ENCODE measurements at places on chromosomes 16 and 17.

- DNase-seq: no peak
Observed at GRCh38 chr17:35536664-35537171, 760 bp downstream of the SLFN12L start.

- no peak for DNase-seq
Observed at GRCh38 chr16:82361885-82362284, 191.9 kb upstream of the MPHOSPH6 start.

DNA sequence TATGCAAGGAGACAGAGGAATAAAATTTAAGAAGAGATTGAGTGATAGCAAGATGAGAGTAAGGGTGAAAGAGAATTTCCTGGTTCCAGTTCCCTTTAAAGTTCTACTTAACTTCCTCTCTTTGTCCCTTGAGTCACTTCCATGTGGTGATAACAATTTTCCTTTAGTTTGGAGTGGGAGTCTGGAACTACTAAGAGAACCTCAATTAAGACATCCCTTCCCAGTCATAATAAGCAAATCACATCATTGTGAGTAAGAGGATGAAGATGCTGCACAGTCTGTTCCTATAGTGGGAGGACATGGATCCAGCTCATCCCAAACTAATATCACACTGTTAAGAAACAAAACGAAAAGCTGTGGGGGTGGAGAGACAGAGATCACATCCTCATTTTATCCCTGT lies 24.4 kb downstream of the TBX21 start:
- DNase-seq: no peak

- no peak for DNase-seq
Observed at GRCh38 chr17:61496174-61496956, 44.1 kb downstream of the TBX4 start.

GRCh38 chr17:30347488-30347887 lies 13.6 kb upstream of the TMIGD1 start:
- DNase-seq: no peak

DNA sequence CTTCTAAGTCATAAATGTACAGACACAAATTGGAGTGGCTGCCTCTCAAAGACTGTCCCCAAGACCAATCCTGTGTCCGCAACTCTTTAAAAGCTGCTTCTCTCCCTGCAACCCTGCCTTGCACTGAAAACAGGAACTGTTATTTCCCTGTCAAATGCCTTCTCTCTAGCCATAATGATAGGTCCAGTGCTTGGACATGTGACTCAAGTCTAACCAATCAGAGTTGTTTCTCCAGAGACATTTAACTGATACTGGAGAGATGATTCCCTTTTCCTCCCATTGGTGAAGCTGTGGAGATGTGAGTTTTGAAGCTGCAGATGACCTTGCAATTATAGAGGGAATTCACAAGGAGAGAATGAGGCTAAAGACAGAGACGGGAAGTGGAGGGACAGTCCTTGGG lies 253.3 kb upstream of the CDH5 start:
- no peak for DNase-seq

GRCh38 chr17:63275318-63275970 lies 170.7 kb downstream of the CYB561 start:
- DNase-seq: no peak

GRCh38 chr16:24526701-24527495 lies 12.5 kb upstream of the RBBP6 start:
- DNase-seq: no peak

GRCh38 chr16:77679901-77680300 lies 42.4 kb upstream of the NUDT7 start:
- DNase-seq: no peak

GRCh38 chr16:12152740-12153139 lies 176.2 kb downstream of the SNX29 start:
- no peak for DNase-seq

- DNase-seq: no peak
Observed at GRCh38 chr16:84459533-84459894, 44.9 kb downstream of the MEAK7 start.

GRCh38 chr16:47043970-47044684 lies 70.7 kb upstream of the DNAJA2 start:
- DNase-seq: no peak

DNA sequence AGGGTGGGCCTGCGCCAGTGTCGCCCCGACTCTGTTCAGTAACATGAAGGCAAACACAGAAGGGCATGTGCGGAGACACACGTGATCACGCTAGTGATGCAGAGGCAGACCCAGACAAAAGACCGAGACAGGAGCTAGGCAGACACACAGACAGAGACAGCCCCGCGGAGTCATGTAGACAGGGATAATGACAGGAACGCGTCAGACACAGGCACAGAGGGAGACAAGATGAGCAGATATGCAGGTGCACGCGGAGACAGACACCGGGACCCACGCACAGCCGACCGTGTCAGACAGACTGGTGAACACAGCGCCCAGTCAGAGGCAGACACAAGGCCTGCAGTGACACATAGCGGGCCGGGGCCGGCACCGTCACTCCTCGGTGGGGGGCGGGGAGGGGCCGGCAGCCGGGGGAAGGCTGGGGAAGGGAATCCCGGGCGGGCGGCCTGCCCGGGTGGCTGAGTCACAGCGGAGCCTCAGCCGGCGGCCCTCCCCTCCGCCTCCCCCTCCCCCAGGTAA lies 7.4 kb downstream of the KDM6B start:
- no peak for DNase-seq

- DNase-seq: no peak
Observed at GRCh38 chr17:64707050-64707591, 45.0 kb upstream of the SMURF2 start.

DNA sequence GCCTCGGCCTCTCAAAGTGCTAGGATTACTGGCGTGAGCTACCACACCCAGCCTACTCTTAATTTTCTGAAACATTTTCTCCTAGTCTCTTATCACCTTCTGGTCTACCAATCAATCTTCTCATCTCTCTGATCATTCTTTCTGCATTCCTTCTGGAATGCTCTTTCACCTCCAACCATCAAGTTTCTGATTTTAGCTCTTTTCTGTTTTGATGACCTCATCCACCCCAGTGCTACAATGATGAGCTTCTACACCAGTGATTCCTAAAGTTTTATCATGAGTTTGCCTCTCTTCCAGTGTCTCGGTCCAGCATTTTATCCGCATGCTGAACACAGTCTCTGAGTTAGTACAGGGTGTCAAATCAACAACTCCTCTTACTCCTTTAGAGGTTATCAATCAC lies 31.5 kb downstream of the NME2 start:
- no peak for DNase-seq

DNA sequence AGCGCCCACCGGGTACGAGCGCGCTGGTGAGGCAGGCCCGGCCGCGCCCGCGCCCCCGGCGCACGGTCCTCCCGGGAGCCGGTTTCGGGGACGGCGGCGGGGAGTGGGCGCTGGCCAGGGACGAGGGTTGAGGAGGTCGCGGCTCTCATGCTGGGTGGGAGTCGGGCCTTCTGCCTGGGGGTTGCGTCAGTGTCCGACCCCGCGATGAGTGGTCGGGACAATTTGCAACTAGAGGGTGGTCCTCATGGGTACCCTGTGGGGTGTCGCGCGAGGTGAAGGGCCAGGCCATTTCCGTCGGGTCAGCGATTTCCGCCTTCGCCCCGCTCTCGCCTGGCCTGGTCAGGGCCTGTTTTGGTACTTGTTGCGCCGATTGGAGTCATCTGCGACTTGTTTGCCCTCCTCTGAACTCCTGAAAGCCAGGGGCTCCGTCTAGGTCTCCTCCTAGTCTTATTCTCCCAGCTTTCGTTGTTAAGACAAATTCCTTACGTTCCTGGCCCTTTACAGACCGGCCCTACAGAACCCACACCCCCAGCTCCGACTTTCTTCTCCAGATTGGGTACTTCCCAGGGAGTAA lies 14.9 kb downstream of the NAA60 start:
- DNase-seq: no peak

DNA sequence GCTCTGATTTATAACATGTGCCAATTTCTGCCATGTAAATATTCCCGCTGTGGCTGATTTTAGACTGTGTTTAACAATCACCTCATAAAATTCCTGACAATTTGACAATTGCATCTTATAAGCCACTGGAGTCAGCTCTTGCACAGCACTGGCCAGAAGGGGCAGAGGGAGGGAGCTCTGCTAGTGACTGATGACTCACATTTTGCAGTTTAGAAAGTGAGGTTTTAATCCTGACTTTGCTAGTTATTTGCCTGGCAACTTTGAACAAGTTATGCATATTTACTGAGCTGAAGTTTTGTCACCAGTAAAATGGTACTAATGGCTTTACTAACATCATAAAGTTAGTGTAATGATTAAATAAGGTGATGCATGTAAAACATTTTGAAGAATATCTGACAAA lies 452.3 kb downstream of the CNTNAP4 start:
- no peak for DNase-seq

DNA sequence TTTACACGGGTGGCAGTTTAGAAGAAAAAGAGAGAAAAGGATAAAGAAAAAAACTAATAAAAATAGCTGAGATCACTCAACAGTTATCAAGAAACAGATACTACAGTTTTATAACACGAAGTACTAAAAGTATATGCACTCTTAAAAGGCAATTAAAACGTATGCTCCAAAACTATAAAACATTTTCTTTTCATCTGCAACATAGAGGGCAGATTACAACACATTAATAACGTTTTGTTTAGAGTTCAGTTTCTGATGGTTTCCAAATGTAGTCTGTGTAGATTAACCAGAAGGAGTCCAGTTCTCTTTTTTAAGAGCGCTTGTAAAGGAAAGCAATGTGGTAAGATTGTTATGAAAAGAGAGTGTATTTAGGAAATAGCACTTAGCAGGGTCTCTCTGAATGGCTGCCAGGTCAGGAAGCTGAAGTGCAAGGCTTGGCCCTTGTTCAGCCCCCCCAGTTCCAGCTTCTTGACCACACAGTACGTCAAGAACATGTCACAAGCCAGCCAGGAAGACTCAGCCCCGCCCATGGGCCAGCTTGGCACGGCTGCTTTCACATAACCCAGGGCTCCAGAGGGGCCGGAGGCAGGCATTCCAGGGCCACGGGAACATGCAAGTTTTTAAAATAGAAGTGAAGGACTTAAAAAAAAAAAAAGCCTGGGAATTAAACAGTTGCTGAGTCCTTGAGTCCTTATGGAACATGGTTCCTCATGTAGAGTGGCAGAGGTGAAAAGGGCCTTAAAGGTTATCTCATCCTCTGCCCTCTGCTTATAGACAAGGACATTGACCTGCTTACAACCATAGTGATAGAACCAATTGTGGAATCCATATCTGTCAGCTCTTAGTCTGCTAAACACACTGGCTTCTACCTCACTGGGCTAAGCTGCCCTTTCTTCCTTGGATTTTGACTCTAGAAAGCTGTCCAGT lies 147.4 kb upstream of the TBX2 start:
- no peak for DNase-seq

- DNase-seq: no peak
Observed at GRCh38 chr16:23196539-23196938, 14.0 kb downstream of the SCNN1G start.

- no peak for DNase-seq
Observed at GRCh38 chr17:81186203-81186602, 20.2 kb upstream of the AATK start.

DNA sequence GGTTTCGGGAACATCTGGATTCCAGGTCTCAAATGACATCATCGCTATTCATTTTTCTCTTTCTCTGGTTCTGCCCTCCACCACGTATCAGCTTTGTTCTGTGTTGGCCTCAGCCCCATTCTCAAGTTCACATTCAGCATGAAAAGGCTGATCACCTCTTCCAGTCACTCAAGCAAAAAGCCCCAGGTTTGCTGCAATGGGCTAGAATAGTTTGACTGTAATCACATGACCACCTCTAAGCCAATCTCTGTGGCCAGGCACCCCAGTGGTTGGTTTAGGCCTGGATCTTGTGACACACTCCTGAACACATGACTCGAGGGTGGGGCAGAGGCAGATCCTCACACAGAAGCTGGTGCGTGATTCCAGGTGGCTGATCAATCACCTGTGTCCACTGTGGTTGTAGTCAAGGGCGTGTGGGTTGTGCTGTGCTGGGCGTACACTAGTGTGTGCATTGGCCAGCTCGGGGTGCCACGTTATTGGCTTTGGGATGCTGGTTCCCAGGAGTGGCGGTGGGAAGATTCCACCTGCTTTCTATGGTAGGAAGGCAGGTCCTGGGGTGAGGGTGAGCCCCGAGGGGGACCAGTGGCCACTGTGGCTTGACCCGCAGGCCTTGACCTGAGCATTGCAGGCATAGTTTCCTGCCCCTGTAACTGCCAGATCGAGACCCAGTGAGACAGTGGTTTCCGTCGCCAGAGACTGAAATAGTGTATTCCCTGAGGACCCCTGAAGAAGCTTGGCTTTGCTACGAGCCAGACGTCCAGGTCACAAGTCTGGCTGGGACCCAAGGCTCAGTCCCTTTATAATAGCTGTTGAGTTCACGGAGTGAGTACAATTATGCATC lies 12.0 kb downstream of the EEF2K start:
- DNase-seq: no peak

GRCh38 chr17:82061047-82061925 lies 4.3 kb downstream of the DUS1L start:
- DNase-seq: no peak

GRCh38 chr16:85158743-85159178 lies 46.5 kb upstream of the CIBAR2 start:
- DNase-seq: no peak

GRCh38 chr17:62855156-62855555 lies 47.0 kb upstream of the MARCHF10 start:
- no peak for DNase-seq

DNA sequence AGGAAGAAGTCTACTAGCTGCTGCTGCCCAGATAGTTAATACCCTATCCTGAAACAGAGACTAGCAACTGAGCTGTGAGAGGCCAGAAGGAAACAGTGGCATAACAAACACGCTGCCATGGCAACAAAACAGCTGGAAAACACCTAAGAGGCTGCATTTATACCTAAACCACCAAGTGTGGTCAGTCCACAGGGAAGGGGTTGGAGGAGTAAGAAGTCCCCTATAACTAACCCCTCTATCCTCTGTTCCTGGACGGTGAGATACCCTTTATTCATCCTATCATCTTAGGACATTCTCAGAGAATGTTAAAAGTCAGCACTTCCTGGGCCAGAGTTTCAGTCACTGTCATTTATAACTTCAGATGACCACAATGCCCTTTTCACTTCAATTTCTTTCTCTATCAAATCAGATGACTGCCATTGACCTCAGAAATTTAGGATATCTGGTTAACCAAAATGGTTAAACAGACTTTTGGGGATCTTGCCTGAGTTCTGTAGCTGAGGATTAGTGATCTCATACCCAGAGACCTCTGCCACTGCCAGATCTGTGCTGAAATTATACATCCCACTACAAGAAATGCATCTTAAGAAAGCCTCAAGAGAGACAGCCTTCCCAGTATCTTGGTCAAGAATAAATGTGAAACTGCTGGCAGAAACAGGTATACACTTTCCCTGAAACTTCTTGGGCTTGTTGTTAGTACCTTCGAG lies 36.2 kb downstream of the STH start:
- DNase-seq: no peak

Data from NCI-H2107 (cell line).